ENCODE measurements at places on chromosomes 4 and X.

GRCh38 chrX:12984603-12985319 lies 9.9 kb downstream of the TMSB4X start:
- DNase-seq, result peak; percentile 67

GRCh38 chr4:171582961-171583581 lies 230.1 kb upstream of the GALNTL6 start:
- DNase-seq, result no peak

GRCh38 chr4:123698556-123698955 lies 302.0 kb downstream of the SPRY1 start:
- DNase-seq, result no peak

DNA sequence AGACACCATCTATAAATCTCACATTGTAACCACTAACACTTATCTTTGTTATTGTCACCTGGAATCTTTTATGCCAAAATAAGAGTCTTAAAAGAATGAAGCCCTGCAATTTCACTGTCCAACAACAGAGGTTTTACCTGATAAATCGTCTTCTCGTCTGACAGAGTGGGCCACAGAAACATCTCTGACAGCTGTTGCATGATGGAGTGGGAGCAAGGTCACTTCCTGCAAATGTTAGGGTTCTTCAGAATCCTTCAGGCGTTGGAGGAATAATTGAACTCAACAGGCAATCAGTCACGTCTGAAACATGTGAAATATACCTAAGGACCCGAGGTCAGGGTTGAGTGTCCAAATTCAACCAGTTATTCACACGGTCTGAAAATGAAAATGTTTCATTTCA lies 353.6 kb downstream of the TRIML1 start:
- no peak for DNase-seq

DNA sequence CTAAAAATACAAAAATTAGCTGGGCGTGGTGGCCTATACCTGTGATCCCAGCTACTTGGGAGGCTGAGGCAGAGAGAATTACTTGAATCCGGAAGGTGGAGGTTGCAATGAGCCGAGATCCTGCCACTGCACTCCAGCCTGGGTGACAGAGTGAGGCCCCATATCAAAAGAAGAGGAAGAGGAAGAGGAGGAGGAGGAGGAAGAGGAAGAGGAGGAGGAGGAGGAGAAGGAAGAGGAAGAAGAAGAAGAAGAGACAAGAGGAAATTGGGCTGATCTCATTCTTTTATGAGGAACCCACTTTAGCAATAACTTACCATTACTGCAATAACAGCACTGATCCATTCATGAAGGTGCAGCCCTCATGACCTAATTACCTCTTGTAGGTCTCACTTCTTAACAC lies 138.9 kb upstream of the GIMD1 start:
- no peak for DNase-seq

DNA sequence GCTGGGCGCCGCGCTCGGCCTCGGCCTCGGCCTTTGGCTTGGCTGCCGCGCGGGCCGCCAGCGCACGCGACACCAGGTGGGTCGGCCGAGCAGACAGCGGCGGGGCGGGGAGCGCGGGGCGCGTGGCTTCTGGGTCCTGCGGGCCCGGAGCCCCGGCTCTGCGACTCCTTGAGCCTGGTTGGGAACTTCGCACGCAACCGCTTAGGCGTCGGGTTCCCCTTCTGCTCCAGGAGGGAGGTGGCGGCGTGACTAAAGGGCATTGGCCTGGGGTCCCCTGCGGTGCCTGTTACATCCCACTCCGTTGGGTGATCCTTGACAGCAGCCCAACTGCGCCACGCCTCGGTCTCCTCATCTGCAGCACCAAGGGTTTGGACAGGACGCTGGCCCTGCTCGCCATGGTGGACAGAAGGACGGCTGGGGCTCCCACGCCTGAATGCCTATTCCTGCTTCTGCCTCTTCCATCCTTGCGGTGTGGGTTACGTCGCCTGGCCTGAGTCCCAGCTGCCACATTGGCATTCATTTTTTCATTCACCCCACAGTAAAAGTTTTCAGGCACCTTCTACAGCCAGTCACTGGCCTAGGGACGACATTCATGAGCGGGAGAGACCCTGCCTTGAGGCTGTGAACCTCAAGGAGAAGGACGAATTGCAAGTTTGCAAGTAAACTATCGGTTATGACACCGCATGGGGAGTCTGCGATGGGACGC lies 631 bp downstream of the EVC start:
- no peak for DNase-seq

DNA sequence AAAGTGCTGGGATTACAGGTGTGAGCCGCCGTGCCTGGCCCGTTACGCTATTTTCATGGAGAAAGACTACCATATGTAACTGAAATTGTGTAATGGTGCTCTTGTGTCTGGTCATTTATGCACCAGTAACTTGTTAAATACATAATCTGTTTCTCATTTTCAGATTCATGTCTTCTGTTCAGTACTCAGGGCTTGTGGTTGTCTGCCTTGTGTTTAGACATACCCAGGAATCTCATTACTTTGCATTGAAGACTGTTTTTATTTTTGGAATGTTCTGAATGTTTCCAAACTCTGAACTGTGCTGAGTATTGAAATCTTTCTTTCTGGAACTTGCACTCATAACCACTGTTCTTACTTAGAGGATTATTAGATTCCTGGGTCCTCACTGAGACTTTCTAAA lies 52.8 kb downstream of the PDLIM5 start:
- no peak for DNase-seq

DNA sequence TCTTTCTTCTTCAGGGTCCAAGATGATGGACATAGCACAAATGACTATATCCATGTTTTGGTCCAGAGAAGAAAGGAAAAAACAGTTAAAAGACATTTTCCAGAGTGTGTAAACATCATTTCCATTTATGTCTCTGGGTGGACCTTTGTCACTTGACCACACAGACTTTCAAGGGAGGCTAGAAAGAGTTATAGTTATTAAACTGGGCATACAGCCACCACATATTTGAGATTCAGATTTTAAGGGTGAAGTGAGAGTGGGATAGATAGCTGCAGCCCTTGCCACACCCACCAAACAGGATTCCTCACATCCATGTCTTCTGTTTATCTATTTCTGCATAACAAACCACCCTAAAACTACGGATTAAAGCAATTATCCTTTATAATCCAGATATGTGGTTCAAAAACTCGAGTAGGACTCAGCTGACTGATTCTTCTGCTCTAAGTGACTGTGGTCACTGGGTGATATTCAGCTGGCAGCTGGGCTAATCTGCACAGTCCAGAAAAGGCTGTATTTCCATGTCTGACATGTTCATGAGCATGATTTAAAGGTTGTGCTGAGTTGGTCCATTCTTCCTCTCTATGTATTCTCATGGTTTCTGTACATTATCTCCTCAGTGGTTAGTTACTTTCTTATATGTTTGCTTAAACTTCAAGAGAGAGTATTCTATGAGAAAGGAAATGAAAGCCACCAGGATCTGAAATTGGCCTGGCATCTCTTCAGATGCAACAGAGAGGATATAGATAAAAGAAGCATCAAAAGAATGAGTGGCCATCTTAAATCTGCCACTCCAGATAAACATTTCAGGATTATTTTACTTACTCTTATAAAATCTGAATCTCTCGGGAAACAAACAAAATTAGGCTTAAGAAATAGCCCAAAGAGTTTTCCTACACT lies 459.8 kb upstream of the CTSO start:
- DNase-seq, result peak; percentile 84

GRCh38 chrX:105645667-105646357 lies 176.5 kb upstream of the NRK start:
- no peak for DNase-seq

DNA sequence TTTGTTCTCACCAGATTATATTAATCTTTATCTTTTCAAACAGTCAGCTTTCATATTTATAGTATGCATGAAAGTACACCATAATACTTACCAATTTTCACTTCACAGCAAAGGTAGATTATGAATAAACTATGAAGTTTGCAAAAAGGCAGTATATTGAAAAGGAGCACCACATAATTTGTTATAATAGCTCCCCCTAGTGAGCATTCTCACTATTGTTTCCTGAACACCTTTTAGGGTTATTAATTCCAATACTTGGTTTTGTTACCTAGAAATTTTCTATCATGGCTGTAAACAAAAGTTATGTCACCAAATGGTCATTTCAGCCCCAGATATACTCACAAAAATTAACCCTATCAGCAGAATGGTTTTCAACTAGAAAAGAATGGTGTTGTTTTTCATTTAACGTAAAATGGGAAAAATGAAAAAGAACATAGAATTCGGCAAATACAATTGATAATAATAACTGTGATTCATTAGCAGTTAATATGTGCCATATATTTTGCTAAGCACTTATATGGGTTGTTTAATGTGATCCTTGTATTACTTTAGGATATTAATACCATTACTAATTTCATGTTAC lies 30.2 kb upstream of the NKX6-1 start:
- DNase-seq, result peak; percentile 74

GRCh38 chr4:87041141-87041540 lies 106.3 kb downstream of the AFF1 start:
- DNase-seq, result no peak

GRCh38 chr4:56296526-56296925 lies 90.8 kb downstream of the AASDH start:
- peak; percentile 23 for DNase-seq

- DNase-seq, result no peak
Measured at GRCh38 chr4:1041147-1041935, 29.9 kb downstream of the FGFRL1 start.

DNA sequence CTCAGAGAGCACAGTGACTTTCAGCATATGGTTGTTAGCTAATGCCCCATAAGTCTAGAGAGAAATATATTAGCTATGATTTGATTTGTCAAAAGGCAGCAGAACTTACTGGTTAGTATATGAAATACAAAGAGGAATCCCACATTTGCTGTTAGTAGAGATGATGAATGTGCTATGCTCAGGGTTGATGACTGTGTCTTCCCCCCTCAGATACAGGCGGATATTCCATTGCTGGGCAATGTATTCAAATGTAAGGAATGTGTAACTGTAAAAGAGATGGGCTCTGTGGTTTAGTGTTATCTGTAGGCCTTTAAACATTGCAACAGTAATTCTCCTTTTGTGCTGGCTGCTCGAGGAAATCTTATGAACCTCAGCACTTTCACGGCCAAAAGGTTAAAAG lies 528.9 kb upstream of the ARX start:
- no peak for DNase-seq

GRCh38 chr4:25834411-25835107 lies 28.2 kb downstream of the SEL1L3 start:
- peak; percentile 31 for DNase-seq

- no peak for DNase-seq
Measured at GRCh38 chr4:95510877-95511276, 37.9 kb downstream of the UNC5C start.

DNA sequence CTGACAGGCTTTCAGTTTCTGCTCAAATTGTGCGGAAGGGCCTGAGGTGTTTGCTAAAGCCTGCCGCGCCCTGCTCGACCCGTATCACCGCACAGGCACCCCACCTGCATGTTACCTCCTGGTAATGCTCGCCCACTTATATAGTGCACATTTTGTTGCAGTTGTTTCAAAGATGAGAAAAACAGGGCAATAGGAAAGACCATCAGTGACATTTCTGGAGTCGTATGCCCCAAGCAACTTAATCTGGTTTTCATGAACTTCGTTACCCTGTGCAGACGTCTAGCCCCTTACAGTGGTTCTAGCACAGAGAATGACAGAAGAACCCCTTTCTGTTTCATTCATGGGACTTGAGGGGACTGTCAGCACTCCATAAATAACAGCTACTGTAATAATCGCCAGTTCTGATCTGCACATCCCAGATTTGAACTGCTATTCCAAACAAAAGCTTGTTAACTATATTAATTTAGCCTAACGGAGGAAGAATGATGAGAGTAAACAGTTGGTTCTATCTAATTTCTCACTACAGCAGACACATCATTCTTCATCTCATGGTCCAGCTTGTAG lies 940 bp upstream of the DCTD start:
- no peak for DNase-seq

DNA sequence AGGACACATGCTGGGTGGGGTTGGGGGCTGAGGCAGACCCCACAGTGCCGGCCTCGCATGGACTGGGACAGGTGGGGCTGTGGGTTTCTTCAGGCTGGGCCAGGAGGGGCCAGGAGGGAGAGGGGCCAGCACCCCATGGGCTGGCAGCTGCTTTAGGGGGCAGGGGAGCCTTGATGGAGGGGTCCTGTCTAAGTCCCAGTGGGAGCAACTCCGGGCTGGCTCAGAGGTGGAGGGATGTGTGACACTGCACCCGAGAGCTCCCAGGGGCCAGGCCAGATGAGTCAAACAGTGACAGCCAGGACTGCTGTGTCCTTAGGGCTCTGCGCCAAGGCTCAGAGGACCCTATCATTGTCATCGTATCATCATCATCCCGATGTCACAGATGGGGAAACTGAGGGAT lies 4.4 kb upstream of the ABLIM2 start:
- no peak for DNase-seq

- DNase-seq, result no peak
Measured at GRCh38 chrX:38917954-38918353, 116.7 kb downstream of the MID1IP1 start.

GRCh38 chr4:164087733-164088132 lies 593.2 kb downstream of the TMA16 start:
- DNase-seq, result no peak

DNA sequence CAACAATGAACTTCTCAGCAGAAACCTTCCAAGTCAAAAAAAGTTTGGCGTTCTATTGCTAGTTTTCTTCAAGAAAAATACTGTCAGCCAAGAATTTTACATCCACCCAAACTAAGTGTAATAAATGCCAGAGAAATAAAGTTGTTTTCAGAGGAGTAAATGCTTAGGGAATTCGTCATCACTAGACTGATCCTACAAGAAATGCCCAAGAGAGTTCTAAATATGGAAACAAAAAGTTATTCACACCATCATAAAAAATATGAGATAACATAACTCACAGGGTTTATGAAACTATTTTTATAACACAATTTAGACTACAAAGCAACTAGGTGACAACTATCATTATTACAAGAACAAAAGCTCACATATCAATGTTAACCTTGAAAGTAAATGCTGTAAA lies 259.5 kb upstream of the GABRA2 start:
- no peak for DNase-seq

DNA sequence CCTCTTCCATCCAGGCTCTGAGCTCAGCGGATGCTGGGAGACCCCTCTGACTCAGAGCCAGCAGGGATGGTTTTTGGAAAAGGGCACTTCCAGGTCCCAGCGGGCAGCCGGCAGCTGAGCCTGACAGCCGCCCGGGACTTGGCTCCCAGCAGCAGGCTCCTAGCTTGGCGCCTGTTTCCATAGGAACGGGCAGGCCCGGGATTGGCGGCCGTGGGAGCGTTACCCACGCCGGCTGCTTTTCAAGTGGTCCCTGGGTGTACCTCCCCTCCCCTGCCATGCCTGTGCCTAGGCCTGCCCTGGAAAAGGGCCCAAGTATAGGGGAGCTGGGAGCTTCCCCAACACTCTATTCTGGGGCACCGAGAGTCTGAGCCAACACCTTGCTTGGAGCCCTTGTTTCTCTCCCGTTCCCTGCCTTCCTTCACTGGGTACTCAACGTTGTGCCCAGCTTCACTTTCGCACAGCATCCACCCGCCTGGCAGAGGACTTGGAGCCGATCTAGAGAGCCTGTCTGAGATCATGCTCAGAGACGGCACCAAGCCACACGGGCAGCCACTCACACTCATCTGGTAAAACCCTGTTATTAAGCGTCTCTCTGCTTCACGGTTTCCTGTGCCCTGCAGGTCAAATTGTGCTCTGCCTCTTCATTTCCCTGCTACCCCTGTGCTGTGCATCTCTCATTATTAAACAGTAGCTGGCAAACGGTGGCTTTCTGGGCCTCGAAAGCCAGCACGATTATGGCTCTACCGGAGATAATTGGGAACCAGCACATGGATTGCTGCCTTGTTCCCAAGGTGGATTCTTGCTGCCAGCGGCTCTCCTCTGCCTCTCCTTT lies 521.5 kb downstream of the BCOR start:
- no peak for DNase-seq

All from OCI-M1 (cell line).